IMR-90 (cell line): ENCODE measurements at places on chromosomes 3 and 15. TPM values are rescaled to one million over a fixed set of nuclear protein-coding genes. Genes with fewer than 3 reads are reported as not detected.

Gene TUBGCP4
- polyA plus RNA-seq, result 7.7 and 7.9 TPM in 2 replicates

Gene BHLHE40
- 31.1 and 31.8 TPM in 2 replicates for polyA plus RNA-seq

Gene PLAAT1
- polyA plus RNA-seq, result 0.68 and 0.73 TPM in 2 replicates

Gene PDZRN3
- 9.4 and 10.3 TPM in 2 replicates for polyA plus RNA-seq

Gene EOMES
- polyA plus RNA-seq, result not detected in 2 replicates

Gene PLOD2
- polyA plus RNA-seq, result 62.9 and 84.0 TPM in 2 replicates

Gene TM4SF18
- not detected in 2 replicates for polyA plus RNA-seq

Gene LYSMD2
- polyA plus RNA-seq, result 5.6 and 6.0 TPM in 2 replicates

DNA sequence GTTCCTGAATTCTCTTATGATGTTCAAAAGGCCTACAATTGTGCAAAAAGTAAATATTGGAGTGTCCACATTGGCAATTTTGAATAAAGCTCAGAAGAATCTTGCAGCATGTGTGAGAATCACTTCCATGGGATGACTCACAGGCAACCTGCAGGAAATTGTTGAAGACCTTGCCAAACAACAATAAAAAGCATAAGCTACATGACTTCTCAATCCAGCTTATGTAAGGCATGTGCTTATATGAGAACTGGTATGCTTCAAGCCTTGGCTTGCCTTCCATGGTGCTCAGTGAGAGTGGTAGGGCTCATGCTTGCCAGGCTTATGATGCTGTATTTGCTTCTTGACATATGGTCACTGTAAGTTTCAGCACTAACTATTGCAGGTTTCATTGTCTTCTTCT is 18.4 kb upstream of the BCHE start:
- DNase-seq, result no peak

DNA sequence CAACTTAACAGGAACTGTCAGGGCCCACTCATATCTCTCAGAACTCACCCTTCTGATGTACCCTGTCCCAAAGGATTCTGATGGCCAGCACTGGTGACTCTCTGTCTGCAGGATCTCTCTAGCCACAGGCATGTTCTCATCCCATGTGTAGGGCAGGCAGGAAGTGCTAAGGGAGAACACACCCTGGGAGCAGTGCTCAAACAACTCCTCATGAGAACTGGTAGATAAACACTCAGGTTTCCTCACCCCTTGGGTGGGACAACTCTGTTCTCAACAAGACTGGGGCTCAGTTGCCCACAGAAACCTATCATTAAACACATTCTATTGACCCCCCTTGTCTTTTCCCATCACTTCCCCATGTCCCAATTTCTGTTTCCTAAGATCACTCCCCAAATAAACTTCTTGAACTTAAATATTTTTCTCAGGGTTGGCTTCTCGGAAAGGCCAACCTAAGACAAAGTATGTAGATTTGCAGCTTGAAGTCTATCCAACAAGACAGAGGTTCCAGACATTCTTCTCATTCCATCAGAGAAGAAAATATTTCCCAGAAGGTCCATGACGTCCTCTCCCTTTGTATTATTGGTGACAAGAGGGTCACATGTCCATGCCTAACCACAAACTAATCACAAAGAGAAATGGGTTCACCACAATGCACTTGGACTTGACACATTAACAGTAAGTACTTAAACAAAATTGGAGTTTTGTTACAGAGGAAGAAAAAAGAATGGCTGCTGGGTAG is 276.6 kb upstream of the GADL1 start:
- peak; percentile 91 for DNase-seq

DNA sequence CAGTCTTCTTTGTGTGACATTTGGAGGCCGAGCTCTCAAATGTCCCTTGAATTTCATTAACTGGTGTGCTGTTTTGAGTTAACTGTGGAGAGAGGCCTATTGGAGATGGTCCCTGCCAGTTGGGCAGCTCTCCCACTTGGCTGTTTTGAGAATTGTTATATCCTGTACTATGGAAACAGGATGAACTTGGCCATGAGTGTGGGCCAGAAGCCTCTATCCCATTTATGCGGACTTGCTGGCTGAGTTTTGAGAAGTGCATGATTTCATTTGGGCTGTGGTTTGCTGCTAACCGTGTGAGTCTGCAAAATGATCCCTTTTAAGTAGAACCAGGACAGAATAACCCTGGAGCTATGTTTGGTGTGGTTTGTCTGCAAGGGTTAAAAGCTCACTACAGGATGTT is 366.0 kb downstream of the PTPRG start:
- DNase-seq, result peak; percentile 77

- peak; percentile 69 for DNase-seq
Measured at GRCh38 chr3:4474683-4475490, 7.8 kb upstream of the SUMF1 start.

DNA sequence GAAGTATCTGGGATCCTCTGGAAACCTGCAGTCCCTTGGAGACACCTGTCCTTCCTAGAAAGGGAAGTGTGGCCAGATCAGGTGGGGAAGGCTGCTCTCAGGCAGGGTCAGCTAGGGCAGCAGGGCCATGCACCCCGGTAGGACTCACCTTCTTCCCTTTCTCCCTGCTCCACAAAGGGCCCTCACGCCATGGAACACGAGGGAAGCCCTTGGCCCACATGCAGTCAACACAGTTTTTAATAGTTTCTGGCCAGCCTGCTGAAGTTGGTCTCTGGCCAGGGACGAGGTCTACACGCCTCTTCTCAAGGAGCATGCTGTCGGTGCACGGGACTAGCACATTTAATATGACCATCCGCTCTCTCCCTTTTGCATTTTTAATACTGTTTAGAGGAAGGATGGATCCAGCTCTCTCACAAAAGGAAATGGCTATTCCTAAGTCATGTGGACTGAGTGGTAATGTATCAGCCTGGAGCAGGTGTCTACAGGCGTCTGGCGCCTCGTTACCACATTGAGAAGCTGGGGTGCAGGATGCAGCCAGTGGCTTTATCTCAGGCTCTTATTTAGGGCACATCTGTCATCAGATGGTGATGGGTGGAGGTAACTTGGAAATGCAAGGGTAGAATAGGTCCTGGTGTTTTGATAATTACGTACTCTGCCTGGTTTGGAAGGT is 153.9 kb downstream of the KLF13 start:
- DNase-seq, result no peak

GRCh38 chr15:71639471-71639870 is 170.9 kb upstream of the NR2E3 start:
- no peak for DNase-seq

GRCh38 chr3:101625879-101626278 is 51.1 kb downstream of the ZBTB11 start:
- no peak for DNase-seq

GRCh38 chr3:138443091-138443490 is 8.7 kb downstream of the ESYT3 start:
- DNase-seq, result no peak

GRCh38 chr3:127678611-127679533 is 6.1 kb downstream of the ABTB1 start:
- no peak for DNase-seq

- DNase-seq, result no peak
Measured at GRCh38 chr15:69086427-69087204, 72.1 kb downstream of the NOX5 start.

GRCh38 chr3:122661633-122662032 is 19.0 kb upstream of the PARP14 start:
- no peak for DNase-seq

- no peak for DNase-seq
Measured at GRCh38 chr3:49606427-49606826, 52.1 kb downstream of the BSN start.

GRCh38 chr3:18740631-18741583 is 315.8 kb upstream of the SATB1 start:
- no peak for DNase-seq

DNA sequence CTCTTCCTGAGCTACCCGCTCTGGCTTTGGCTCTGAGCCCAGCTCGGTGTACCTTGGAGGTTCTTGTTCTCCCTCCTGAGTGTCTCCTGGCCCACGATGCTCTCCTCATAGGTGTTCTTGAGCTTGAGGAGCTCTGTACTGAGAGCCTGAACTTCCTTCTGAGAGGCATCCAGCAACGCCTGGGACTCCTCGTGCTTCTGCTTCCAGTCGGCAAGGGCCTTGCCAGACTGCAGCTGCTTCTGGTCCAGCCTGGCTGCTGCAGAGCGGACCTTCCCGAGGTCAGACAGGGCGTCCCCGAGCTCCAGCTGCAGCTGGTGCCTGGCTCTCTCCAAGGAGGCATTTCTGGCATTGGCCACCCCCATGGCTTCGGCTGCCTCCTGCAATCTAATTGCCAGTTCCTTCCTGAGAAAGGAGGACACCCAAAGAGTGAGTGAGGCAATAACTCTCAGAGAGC is 99.8 kb downstream of the MYH15 start:
- DNase-seq, result no peak

DNA sequence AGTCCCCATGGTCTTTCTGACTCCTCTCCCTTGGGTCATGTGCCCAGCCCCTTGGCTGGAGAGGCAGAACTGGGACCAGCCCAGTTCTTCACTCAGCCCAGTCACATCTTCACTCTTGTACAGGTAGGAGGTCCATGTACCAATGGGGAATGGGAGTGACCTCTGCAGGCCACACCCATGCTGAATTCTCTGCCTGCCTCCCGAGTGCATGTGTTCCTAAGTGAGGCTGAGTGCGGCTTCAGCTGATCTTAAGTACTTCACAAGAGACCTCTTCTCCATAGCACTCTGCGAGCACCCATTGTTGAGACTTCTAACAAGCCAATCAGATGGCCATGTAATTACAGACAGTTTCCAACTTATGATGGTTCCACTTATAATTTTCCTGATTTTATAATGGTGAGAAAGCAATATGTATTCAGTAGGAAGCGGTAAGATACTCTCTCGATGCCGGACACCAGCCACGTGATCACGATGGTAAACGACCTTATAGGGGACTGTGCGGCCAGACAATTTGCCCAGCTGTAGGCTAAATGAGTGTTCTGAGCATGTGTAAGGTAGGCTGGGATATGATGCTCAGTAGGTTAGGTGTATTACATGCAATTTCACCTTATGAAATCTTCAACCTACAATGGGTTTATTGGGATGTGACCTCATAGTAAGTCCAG is 112.1 kb downstream of the KLF13 start:
- DNase-seq, result no peak

GRCh38 chr3:64084640-64085039 is 61.3 kb upstream of the PSMD6 start:
- peak; percentile 91 for DNase-seq

GRCh38 chr15:47445723-47446392 is 271.4 kb upstream of the SEMA6D start:
- DNase-seq, result no peak

DNA sequence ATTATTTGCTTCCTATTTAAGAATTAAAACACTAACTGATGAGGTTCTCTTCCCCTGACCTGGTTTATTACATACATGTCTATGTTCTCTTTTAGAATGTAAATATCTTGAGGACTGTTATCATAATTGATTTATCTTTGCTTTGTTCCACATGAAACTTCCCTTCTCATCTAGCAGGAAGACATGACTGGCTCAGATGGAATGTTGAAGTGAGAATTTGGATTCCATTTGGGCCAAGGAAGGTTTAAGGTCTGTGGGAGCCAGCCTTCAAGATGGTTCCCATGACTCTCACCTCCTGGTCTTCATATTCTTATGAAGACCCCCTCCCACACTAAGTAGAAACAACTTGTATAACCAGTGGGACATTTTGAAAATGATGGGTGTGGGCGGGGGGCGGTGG is 222.2 kb upstream of the GADL1 start:
- DNase-seq, result peak; percentile 50

- DNase-seq, result no peak
Measured at GRCh38 chr3:37956723-37957538, 33.7 kb upstream of the VILL start.

DNA sequence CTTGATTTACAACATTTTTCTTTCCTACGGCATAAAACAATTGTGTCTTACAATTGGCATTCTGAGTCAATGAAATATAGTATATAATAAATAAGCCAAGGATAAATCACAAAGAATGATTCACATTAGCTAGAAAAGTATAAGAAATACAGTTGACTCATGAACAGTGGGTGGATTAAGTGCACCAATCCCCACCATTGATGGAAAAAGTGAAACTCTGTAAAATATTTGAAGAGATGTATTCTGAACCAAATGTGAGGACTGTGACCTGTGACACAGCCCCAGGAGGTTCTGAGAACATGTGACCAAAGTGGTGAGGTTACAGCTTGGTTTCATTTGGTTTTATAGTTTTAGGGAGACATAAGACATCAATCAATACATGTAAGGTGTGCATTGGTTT is 227.5 kb downstream of the ALCAM start:
- DNase-seq, result peak; percentile 76

DNA sequence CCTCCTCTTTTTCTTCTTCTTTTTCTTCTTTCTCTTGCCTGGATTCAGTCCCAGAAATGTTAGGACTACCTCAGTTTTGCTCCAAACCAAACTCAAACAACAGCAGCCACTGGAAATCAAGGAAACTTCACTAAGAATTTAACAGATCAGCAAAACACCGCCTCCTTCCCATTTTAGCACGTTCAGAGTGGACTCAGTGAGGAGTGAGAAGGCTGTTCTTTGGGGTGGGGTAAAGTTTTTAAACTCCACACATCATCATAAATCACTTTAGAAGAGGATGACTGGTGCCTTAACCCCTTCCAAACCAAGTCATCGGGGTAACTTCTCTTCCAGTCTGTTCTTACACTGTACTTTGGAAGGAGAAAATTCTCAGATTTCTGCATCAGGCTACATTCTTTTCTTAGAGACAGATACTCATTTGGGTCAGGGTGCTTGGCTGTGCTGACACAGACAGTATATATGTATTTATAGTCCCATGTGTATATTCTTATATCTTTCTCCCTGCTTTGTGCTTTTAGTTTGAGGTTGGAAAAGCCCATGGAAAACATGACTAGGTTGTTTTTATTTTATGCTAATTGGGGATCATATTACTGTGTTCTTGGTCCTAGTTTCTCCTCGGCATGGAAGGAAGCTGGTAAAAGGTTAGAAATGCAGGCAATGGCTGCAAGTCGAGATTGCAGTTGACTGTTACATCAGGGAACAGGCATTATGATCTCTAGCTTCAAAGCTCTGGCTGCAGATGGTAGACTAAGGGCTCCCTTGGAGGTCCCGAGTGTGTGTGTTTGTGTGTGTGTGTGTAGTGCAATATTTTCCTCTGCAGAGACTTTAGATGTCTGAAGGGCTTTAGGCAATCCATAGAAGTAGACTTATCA is at the start of gene CCDC80:
Gene CCDC80, minus strand, starts transcription at position 214 of the 872 bp plus-strand sequence. CDS start 1,238 bp downstream, outside the sequence.
- peak; percentile 94 for DNase-seq

DNA sequence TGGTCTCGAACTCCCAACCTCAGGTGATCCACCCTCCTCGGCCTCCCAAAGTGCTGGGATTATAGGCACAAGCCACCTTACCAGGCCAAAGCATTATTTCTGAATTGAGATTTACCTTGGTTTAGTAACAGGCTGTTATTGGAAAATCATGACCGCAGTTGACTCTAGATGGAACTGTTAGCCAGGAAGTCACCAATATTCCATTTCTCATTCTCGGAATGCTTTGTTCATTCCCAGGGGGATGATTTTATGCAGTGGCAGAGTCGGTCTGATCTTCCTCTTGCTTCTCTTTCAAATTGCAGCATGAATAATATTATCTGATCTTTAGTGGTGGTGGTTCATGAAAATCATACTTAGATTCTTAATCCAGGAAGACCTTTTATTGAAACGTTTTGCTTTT is 195.5 kb upstream of the MBNL1 start:
- DNase-seq, result peak; percentile 28

GRCh38 chr3:53551324-53551723 is 56.9 kb downstream of the CACNA1D start:
- DNase-seq, result no peak
